ENCODE measurements at places on chromosomes 16 and 17.

- no peak for DNase-seq
Observed at GRCh38 chr17:47317119-47317518, 6.6 kb upstream of the EFCAB13 start.

- no peak for DNase-seq
Observed at GRCh38 chr16:88289001-88289400, 93.8 kb upstream of the ZNF469 start.

GRCh38 chr17:28327031-28327607 lies 8.1 kb downstream of the TMEM97 start:
- DNase-seq = no peak

DNA sequence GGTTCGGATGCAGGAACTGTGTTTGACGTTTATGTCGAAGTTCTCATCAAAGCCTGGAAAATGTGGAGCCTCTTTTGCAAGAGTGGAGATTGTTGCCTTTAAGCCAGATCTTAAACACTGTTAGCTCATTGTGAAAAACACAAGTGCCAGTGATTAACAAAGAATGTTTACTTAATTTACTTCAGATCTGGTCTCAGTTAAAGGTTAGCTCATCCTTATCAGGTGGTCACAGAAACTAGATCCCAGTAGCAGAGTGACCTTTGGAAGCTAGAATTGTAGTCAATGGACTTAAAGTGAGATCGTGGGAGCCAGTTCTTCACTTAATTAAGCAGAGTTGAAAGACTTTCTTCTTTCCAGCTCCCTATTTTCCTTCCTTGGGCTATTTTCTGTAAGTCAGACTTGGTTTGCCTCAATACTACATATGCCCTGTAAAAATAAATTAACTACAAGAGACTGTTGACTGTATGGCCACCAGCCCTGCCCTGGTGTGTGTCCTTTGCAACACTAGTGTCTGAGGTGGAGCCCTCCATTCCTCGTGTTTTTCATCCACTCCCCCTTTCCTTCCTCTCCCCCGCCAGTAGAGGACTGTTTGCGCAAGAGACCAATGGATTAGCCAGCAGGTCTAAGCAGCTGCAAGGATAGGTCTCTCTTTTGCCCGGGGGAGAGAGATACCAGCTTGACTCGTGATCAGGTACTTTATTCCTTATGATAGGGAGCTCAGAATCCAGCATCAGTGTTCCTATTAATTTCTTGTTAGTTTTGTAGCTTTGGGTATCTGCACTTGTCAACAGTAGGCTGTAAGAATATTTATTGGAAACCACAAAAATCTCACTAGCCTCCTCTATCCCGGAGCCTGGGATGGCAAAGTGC lies 20.2 kb downstream of the FBXO39 start:
- no peak for DNase-seq

DNA sequence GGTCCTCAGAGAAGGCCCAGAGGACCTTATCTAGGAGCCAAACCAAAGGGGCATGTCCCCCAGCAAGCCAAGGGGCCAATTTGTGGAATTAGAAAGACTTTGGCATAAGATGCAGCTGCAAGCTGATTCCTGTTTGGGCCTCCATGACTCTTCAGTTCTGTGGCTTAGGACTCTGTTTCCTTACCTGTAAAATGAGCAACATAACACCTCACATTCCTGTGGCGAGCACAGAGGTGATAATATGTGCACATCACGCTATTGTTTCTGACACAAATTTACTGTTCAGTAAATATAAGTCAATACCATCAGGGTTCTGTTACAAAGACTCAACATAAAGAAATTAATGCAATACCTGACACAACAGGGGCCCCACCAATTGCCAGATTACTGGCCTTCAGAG lies 57.7 kb downstream of the CDH11 start:
- no peak for DNase-seq
